Transverse colon (tissue), 4 donors: ENCODE measurements at places on chromosomes 5 and 9. TPM values are rescaled to one million over a fixed set of nuclear protein-coding genes. Genes with fewer than 3 reads are reported as not detected.

- peak; percentile 92 for DNase-seq
Observed at GRCh38 chr5:178859625-178860521, at the start of gene ZNF354B. TSS of gene ZNF354B (plus strand) at chr5:178859953. CDS start at chr5:178861048, 1,095 bp downstream.

- DNase-seq, result no peak
Observed at GRCh38 chr9:38244971-38245370, 147.5 kb upstream of the ALDH1B1 start.

GRCh38 chr5:143119881-143120341 is 283.6 kb downstream of the NR3C1 start:
- DNase-seq, result no peak

DNA sequence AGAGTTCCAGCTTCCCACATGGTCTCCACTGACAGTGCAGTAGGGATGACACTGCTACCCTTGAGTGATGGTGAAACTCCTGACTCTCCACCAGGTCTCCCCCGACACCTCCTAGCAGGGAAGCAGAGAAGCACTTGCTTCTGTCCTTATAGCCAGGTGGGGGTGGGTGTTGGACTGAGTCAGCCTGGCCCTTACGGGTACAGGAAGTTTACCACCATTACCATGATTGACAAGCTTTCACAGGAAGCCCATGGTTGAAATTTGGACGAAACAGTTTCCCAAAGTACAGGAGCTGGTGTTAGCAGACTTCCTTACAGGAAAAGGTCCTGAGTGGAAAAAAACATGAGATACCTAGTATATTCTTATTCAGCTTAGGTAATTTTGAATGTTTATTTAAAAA is 3.1 kb upstream of the FBXL7 start:
- DNase-seq, result no peak

DNA sequence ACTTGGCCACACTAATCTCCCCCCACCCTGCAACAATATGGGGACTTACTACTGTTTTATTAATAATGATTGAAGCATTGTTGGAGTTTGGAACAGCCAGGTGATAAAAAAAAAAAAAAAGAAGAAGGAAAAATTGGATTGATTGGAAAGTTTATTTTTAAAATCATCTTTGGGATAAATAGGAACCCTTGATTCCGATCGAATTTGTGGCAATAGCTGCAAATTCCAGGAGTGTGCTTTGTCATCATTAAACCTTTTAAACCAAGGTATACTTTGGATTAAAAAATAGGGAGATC is 907 bp upstream of the NR2F1 start:
- no peak for DNase-seq

DNA sequence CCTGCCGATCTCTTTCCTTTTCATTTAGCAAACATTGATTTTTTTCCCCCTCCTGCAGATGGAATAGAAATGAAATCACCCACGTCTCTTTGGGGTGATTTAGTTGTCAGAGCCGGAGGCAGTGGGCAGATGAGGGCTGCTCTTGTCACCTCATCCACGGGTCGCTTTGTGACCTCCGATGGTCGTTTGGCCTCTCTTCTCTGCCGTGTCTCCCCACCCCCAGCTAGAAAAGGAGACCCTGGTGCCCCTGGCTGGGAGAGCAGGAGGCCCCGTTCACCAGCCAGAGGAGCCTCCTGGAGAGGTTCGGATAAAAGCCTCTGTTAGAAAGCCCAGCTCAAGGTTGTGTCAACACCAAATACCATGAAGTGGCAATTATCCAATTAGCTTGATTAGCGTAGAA is 21.6 kb upstream of the RXRA start:
- no peak for DNase-seq

- no peak for DNase-seq
Observed at GRCh38 chr9:90815944-90816357, 14.3 kb downstream of the SYK start.

- no peak for DNase-seq
Observed at GRCh38 chr9:137604345-137605086, 970 bp upstream of the ARRDC1 start.

GRCh38 chr5:176741561-176742211 is 68.7 kb upstream of the UNC5A start:
- no peak for DNase-seq

The BARHL1 gene
- total RNA-seq, result not detected

DNA sequence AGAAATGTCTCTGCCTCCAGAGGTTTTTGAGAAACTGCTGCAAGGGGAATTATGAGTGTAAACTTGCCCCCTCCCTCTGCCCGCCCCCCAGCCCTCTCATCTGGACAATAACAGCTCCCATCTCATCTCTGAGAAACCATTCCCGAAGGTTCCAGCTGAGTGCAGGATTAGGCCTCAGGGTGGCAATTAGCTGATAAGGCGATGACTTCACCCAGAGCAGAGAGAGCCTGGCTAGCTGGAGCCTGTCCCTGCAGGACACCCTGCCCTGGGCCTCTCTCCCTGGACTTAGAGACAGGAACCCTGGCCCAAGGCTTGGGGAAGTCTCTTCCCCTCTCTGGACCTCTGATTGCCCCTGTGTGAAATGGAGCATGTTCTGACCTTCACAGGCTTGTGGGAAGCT is 45.7 kb upstream of the HAND1 start:
- DNase-seq, result no peak

The FAM78A gene
- total RNA-seq, result 1.6 TPM

DNA sequence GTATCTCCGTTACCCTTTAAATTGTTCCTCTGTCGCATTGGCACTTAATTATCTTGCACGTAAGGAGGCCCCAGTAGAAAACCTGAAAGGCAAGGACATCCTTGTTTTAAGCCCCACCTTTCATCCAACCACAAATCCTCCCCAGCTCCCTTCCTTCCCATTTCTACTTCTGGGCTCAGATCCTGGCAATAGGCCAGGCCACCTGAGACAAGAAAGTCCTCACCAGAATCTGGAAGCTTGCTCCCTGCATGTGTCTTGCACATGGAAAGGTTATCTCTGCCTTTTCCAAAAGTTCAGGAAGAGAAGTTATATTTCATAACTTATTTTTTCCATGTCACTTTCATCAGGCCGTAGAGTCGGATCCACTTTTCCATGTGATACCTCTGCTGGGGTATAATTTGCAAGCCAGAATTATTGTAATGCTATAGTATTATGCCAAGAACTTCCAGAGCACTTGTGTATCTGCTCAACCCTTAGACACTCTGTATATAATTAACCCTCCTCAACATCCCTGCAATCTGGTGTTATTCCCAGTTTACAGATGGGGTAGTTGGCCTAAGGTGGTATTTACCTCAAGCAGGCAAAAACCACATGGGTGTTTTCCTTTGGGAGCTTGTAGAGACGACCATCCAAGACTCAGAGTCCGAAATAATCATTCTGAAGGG is 2.6 kb upstream of the SHB start:
- DNase-seq, result no peak

- DNase-seq, result no peak
Observed at GRCh38 chr9:14520341-14520740, 172.9 kb downstream of the ZDHHC21 start.

The KIF3A gene
- total RNA-seq, result 2.6 TPM

DNA sequence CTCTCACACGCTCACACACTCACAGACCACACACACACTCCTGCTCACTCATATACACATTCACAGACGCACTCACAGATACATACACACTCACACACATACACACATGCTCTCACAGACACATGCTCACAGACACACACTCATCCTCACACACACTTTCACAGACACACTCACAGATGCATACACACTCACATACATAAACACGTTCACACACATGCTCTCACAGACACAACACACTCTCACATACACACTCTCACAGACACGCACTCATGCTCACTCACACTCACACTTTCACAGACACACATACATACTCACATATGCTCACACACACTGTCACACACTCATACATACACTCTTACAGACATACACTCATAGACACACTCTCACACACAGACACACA is 82.2 kb downstream of the IRX2 start:
- no peak for DNase-seq

DNA sequence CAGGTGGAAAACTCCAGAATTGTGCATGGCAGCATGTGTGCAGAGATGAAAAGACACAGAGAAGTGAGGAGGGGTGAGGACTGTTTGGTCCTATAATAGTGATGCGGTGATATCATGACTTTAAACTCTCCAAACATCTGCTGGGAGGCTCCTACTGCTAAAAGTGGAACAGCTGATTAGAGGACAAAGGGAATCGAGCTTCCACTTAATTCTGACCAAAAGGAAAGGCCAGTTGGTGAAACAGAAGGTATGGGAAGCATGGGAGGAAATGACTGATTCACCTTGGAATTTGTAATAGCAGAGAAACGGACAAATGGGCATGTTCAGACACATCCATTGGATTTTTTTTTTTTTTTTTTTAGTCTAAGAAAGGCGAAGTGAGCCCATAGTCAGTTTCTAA is 67.5 kb upstream of the MAMDC2 start:
- DNase-seq, result no peak

GRCh38 chr9:374736-375135 is 160.1 kb downstream of the DOCK8 start:
- DNase-seq, result no peak

- no peak for DNase-seq
Observed at GRCh38 chr5:170597872-170598271, 94.1 kb downstream of the KCNIP1 start.
